ENCODE measurements at places on chromosomes 11 and 22.

DNA sequence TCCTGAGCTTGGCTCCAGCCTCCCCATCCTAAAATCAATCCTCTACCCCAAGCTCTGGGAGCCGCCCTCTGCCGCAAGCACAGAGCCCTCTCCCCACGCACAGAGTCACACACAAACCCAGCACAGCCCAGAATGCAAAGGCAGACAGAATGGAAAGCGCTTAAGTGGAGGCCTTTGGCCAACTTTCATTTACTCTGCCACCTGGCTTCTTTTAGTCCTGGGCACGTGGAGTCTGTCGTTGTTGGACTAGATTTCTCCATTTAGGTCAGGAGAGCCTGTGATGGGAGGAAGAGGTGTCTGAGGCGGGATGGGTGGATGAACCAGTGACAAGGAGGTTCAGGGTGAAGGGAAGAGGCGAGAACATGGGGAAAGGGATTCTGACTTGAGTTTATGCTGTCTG lies 191.7 kb downstream of the DSCAML1 start:
- no peak for DNase-seq

- no peak for DNase-seq
Observed at GRCh38 chr11:92941676-92942571, 27.5 kb upstream of the MTNR1B start.

- no peak for DNase-seq
Observed at GRCh38 chr11:124608147-124608546, 3.1 kb upstream of the PANX3 start.

DNA sequence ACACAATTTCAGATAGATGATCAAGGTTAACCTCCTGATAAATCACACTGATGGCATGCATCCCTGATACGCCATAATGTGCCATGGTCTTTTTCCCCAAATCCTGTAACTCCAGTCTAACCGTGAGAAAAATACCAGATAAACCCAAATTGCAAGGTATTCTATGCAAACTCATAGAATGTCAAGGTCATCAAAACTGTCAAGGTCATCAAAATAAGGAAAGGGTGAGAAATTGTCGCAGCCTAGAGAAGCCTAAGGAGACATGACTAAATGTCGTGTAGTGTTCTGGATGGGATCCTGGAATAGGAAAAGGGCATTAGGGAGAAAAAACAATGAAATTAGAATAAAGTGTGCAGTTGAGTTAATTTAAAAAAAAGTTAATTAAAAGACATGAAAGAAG lies 4.7 kb downstream of the TTC12 start:
- DNase-seq = no peak

DNA sequence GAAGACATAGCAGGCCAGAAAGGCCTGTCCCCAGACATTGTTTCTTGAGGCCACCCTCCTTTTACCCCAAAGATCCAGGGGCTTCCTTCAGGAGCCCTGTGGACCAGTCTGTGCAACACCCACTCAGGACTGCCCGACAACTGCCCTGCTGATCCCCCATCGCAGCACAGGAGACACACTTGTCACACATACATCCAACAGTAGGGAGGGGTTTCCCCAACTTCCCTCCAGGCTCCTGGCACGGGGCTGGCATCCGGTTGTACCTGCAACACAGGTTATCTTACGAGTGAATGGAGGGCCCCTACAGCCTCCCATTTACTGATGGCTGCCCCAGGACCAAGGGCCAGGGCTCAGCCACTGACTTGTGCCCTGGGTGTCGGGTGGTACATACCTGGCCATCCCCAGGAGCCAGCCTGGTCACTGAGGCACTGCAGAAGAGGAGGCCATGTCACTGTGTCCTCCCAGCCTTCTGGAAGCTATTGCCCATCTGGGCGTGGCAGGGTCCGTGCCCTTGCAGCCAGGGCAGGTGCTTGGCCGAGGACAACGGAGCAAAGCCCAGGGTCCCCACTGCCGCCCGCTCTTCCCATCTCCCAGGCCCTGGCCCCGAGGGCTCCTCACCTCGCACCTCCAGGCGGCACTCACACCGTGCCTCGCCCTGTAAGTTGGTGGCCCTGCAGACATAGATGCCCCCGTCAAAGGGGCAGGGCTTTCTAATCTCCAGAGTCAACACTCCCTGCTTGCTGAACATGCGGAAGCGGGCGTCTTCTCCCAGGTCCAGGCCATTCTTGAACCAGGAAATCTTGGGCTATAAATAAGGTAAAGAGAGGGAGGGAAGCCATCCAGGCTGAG lies 20.8 kb downstream of the MYBPC3 start:
- no peak for DNase-seq

DNA sequence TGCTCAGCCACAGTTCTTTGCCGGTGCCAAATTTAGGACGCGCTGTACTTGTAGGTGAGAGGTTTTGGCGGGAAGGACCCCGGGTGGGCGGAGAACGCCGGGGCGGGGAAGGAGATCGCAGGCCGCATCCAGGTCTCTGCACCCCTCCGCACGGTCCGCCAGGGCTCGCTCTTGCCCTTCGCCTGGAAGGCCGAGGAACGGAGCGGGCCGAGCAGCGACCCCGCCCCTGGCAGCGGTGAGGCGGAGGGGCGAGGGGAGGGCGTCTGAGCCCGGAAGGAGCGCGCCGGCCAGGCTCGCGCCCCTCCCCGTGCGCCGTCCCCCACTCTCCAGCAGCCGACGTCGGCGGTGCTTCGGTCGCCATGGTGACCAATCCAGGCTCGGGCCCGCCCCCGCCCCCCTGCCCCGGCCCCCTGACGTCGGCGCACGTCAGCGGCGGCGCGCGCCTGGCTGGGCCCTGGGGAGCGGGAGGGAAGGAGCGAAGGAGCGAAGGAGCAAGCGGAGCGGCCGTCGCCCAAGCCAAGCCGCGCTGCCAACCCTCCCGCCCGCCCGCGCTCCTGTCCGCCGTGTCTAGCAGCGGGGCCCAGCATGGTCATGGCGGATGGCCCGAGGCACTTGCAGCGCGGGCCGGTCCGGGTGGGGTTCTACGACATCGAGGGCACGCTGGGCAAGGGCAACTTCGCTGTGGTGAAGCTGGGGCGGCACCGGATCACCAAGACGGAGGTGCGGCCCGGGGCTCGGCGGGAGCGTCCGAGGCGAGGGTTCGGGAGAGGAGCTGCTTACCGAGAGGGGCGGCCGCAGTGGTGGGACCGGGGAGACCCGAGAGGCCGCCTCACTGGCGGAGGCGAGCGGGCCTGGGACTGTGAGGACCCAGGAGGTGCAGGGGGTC lies at the start of gene SIK2:
Gene SIK2 (plus strand): TSS at position 471 of the 886 bp plus-strand sequence. CDS start 115 bp downstream, at position 586.
- DNase-seq = peak; percentile 92

DNA sequence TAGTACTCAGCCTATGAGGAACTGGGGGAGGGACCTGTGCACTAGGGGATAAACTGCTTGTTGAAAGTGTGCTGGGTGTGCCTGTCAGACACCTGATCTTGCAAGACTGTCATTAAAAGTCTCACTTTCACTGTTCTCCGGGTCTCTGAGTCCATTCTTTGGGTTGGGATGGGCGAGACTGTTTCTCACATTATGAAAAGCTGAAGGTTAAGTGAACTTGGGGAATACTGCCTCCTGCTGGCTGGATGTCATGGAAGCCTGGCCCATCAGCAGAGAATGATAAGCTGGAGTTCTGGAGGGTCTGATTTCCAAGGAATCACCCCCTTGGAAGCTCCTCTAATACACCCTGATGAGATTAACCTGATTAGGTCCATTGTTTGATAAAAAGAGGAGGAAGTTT lies 9.0 kb upstream of the VPREB1 start:
- DNase-seq = peak; percentile 74

DNA sequence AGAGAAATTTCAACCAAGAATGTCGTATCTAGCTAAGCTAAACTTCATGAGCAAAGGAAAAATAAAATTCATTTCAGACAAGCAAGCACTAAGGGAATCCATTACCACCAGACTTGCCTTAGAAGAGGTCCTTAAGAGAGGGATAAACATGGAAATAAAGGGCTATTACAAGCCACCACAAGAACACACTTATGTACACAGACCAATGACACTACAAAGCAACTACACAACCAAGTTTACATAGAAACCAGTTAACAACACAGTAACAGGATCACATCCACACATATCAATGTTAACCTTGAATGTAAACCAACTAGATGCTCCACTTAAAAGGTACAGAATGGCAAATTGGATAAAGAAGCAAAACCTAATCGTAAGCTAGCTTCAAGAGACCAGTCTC lies 38.0 kb downstream of the TMEM123 start:
- no peak for DNase-seq

DNA sequence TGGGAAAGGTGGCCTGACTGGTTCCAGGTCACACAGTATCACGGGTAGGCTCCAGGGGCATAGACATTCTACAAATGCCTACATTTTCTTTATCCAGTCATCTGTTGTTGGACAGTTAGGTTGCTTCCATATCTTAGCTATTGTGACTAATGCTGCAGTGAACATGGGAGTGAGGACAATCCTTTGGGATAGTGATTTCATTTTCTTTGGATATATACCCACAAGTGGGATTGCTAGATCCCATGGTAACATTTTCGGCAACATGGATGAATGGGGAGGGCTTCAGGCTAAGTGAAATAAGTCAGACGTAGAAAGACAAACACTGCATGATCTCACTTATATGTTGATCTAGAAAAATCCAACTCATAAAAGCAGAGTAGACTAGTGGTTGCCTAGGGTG lies 744.3 kb downstream of the NTM start:
- no peak for DNase-seq

GRCh38 chr11:69302447-69303020 lies 8.6 kb downstream of the MYEOV start:
- no peak for DNase-seq

DNA sequence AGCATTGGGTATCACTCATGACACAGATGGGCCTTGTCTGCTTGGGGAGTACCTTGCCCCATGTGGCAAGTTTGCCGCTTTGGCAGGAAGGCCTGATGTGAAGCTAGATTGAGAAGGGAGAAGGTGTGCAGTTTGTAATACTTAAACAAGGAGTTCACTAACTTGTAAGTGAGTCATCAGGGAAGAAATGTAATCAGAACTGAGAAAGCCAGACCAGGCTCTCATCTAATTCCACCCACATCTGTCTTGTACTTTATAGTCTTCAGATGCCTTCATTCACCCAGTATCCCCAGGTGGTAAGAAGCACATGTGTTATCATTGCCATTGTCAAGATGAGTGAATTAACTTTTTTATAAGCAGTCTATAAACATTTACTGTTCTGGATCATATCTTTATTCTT lies 116.0 kb upstream of the DDI1 start:
- no peak for DNase-seq

- DNase-seq = peak; percentile 14
Observed at GRCh38 chr22:27991586-27992293, 72.7 kb upstream of the PITPNB start.

GRCh38 chr11:124297921-124298320 lies 15.8 kb downstream of the OR8D1 start:
- no peak for DNase-seq

- DNase-seq = no peak
Observed at GRCh38 chr22:30031764-30032455, 48.4 kb upstream of the HORMAD2 start.

GRCh38 chr11:106957030-106957482 lies 61.2 kb downstream of the GUCY1A2 start:
- no peak for DNase-seq

DNA sequence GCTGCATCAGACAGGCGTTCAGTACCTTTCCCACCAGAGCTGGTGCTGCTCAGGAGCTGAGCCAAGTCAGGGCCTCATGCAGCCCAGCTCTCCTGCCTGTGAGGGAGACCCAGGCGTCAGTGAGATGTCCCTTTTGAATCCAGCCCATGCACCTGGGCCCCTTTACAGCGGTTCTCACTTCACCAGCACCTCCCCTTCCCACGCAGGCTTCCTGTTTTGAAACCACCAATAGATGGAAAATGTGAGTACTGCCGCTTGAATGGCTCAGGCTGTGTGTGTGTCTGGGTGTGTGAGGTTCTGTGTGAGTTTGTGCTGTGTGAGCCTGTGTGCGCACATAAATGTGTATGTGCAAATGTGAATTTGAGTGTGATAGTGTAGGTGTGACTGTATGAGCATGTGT lies 88.4 kb downstream of the UBASH3B start:
- DNase-seq = peak; percentile 83

DNA sequence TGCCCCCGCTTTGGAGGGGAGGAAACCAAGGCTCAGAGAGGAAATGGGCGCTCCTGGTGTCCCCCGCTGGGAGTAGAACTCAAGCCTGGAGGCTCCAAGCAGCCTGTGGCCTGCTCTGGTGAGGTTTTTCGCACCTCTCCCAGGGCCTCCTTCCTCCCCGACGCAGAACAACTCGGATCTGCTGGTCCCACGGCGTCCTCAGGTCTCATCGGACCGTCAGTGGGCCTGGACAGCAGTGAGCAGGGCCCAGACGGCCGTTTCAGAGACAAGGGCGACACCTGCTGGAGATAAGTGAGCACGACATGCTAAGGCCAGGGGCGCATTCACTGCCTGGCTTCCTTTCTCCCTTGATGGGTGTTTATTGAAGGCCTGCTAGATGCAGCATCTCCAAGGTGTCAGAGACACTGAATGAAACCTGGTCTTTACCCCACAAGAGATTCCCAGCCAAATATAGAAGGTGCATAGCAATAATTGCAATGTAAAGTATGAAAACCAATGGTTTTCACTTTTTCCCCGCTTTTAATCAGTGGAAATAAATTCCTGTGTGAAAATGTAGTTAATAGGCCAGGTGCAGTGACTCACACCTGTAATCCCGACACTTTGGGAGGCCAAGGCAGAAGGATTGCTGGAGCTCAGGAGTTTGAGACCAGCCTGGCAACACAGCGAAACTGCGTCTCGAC lies 26.9 kb upstream of the CD82 start:
- peak; percentile 81 for DNase-seq

GRCh38 chr11:1437500-1437899 lies 47.8 kb downstream of the BRSK2 start:
- no peak for DNase-seq

DNA sequence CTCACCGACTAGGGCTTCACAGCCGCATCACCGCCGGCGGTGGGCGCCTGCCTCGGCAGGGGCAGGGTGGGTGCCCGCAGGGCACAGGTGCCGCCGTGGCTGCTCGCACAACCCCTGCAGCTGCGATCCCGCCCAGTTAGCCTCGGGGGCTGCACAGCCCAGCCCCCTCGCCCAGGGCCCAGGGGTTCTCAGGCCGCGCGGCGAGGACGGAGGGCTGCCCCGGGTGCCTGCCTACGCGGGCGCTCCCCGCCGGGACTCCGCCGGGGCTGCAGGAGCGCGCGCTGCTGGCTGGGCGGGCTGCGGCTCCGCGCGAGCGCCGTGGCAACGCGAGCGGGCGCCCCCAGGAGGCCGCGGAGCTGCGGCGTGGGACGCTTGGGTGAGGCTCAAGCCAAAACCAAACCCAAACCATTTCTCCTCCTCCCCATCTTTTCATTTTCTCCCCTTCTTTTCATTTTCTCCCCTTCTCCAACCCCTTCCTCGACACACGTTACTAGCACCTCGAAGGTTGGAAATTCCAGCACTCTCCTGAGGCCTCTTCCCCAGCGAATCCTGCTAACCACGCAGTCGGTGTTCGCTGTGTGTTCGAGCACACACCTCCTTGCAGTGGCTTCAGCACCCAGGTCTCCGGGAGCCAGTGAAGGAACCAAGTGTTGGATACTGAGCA lies at the start of gene MICAL3:
Gene MICAL3 (minus strand): TSS at position 286 of the 664 bp plus-strand sequence. CDS start 117,749 bp downstream, outside the sequence.
- peak; percentile 66 for DNase-seq

GRCh38 chr11:114569801-114570200 lies 10.1 kb upstream of the NXPE1 start:
- no peak for DNase-seq

- DNase-seq = no peak
Observed at GRCh38 chr11:77351281-77351886, 49.9 kb upstream of the GDPD4 start.

- no peak for DNase-seq
Observed at GRCh38 chr11:70402685-70403084, 4.4 kb downstream of the CTTN start.

- no peak for DNase-seq
Observed at GRCh38 chr22:35593891-35594470, 23.1 kb downstream of the MB start.

All from activated naive CD4-positive, alpha-beta T cell treated with anti-CD3 and anti-CD28 coated beads, Interleukin-2, amount 10 ng/mL, durations not matched to agents 7 days and 5 days (primary cell).